ENCODE measurements at places on chromosomes 2 and 18.
A peak's percentile ranks its signal among the peaks of the same experiment; 100 is the strongest.

- DNase-seq, result no peak
Observed at GRCh38 chr2:191435141-191435540, 189.9 kb downstream of the MYO1B start.

DNA sequence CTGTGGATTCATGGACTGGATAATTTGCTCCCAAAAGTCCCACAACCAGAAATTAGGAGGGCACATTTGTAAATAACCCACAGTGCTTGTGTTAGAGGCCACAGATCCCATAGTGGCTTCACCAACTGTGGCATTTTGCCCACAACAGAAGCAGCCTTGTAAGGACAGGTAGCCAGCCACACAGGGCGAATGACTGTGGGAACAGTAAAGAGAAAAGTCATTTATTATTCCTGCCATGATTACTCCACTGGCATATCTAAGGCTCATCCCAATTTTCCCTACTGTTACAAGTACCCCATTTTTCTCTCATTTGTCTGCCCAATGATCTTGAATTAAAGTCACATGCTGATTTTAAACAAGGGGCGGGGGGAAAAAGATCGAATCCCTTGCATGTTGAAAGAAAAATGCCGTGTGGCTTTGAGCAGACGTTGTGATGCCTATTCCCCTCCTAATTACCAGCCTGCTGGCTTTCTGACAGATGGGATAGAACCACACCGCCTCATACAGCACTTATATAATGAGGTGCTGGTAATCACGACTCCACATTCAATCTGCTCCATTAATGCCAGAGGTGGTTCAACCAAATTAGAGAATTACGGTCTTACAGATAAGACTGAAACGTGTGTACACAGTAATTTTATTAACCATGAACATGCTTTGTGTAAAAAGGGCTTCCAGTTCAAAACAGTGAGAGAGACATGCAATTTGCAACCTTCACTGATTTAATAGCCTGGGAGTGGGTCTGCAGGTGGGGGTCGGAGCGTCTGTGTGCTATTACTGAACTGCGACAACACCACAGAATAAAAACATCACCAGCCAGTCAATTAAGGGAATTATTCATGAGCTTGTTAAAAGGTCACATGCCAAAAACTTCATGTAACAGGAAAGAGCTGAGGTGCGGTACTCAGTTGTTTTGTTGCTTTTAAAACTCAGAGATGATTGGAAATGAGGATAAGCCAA lies 196.0 kb downstream of the TMEM163 start:
- DNase-seq, result no peak

DNA sequence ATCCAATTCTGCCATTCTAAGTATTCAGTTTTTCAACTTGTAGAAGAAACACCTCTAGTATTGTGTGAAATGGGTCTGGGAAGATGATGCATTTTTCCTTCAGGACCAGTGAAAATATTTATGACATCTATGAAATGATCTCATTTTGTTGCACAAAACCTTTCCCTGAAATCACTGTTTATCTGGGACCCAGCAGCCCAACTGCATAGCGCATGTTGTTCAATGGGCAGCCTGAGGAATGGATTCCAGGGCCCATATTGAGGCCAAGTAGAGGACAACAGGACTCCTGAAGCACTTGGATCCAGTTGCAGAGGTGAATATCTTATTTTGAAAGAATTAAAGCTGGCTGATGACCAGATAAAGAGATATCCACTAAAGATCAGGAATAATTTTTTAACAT lies 7.3 kb downstream of the RBMS1 start:
- no peak for DNase-seq

DNA sequence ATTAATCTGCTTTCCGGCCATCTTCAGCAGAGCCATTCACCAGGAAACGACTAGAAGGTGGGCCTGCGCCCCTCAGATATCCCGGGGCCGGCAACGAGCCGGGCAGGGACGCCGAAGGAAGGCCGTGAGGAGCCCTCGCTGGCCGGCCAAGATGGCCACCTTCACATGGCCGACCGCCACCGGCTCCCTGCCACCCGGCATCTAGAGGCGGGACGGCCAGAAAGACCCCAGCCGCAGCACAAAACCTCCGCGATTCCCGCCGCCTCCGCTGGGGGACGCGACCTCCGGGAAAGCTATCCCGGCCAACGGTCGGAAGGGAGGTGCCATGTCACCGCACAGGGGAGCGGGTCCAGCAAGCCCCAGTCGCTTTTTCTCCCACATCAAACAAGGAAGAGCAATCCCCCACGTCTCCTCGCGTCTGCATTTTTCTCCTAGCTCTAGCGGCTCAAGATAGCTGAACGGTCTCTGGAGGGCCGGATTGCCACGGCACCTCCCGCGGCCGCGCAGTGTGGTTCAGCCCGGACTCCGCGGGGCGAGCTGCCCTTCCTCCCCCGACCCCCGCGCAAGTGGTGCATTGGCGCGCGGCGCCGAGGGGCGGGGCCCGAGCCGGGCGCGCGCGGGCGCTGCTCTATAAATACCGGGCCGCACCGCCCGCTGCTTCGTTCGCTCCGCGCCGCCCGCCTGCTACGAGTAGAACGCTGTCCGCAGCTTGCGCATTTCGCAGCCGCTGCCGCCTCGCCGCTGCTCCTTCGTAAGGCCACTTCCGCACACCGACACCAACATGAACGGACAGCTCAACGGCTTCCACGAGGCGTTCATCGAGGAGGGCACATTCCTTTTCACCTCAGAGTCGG lies at the start of gene MAT2A:
Gene MAT2A (plus strand): TSS at position 662 of the 854 bp plus-strand sequence. CDS start 120 bp downstream, at position 782.
- DNase-seq, result peak; percentile 97

DNA sequence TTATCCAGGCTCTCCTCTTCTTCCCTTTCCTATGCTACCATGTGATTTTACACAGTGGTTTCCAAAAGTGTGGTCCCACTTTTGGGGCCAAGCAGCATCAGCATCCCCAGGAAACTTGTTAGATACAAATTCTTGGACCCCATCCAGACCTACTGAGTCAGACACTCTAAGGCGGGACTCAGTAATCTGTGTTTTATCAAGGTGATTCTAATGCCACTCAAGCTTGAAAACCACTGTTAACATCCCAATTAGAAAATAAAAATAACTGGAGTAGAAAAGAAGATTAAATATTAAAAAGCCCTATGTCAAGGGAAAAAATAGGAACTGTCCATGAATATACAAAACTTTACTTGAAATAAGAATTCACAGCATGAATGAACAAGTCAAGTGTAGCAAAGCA lies 10.8 kb downstream of the DSG2 start:
- no peak for DNase-seq

DNA sequence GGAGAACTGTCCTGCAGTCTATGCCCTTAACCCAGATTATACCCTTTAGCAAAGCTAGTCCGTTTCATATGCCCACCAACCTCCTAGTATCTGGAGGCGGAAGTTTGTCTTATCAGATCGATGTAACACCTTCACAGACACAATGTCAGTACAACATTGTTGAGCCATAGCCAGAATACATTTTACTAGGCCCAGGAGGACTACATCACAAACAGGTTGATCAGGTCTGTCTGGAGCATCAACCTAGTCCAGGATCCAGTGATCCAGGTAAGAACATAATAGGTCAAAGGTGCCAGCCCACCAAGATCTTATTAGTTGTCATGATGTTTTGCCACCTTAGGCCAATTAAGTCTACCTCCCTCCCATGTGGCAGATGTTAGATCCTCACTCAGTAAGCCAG lies 2.0 kb upstream of the TPRKB start:
- DNase-seq, result no peak

GRCh38 chr2:118577202-118577601 lies 270.2 kb downstream of the EN1 start:
- DNase-seq, result peak; percentile 45

DNA sequence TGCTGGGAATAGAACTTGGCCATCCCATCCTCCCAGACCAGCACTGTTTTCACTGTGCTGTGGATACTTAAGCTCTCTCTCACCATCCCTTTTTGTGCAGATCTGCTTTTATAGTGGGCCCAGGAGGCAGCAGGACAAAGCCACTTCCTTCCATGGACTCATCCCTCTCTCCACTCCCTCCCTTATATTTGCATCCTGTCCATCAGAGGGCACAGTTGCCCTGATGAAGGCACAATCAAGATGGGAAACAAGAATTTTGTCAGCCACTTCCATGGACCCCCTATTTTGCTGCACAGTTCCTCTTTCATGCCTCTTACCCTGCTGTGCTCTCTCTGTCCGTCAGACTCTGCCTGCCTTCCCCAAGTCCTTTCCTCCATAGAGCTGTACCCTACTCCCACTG lies 338.7 kb downstream of the HRH4 start:
- no peak for DNase-seq

DNA sequence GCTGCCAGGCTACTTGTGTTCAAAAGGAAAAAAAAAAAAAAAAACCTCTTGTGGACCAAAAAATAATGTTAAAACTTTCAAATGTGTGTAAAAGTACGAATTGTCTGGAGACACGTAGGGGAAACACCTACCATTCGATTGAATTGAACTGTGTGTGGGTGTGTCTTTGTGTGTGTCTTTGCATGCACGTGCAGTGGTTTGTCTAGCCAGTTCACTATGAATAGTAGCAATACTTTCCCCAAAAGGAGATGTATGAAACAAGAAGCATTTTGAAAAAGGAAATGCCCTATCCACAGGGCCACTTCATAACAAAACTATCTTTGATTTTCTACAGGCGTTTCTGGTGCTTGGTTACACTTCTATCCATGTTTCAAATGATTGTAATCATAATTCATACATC lies 186.8 kb downstream of the RPRM start:
- DNase-seq, result no peak

DNA sequence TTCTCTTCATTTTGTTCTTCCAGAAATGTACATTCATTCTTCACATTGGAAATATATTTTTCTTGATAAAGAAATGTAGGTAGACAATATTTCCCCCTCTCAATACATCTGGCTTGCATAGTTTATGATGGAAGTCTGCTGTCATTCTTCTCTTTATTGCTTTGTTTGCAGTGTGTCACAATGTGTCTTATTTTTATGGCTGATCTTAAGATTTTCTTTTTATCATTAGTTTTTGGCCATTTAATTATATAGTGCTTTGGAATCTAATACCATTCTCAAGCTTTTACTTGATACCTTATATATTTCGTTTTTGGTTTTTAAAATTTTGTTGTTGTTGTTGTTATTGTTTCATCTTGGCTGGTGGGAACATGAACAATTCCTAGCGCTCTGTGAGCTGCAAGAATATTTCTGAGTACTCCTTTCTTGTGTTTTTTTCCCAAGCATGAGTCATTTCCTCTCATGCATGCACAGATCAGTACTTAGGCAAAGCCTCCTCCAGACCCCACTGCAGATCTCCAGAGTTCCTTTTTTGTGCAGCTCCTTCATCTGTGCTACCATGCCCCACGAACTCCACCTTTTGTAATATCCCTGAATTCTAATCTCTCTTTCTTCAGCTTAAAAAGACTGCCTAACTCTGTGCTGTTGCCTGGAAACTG lies 13.7 kb upstream of the MMADHC start:
- DNase-seq, result peak; percentile 13

DNA sequence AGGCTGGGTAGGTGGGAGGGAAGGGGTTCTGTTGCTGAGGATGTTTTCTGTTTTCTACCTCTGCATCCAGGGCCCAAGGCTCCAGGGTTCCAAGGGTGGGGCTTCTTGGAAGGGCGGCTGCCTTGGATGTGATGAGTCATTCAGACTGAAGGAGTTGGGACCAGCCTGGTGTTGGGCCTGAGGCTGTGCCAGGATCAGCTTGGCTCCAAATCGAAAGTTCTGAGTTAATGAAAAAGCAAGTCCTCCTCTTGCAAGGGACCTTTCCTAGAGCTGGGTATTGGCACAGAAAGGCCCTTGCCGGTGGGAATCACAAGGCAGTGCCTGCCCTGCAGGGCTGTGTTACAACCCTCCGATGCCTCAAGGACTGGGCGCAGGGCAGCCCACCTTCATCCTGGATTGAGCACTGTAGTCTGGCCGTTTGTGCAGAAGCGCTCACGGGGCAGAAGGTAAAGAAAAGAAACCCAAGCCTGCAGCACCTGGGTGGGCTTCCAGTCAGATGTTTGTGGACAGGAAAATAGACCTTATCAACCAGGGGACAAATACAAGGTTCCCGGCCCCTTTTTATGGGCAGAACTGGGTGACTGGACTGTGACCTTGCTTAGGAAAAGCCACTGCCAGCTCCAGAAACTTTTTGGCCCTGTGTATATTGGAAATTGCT lies 52.5 kb upstream of the MCFD2 start:
- peak; percentile 93 for DNase-seq

- no peak for DNase-seq
Observed at GRCh38 chr2:74290066-74290465, 53.1 kb downstream of the SLC4A5 start.

- DNase-seq, result no peak
Observed at GRCh38 chr2:6993229-6993640, 76.0 kb downstream of the RNF144A start.

GRCh38 chr18:24934258-24934932 lies 417.6 kb downstream of the ZNF521 start:
- no peak for DNase-seq

- DNase-seq, result no peak
Observed at GRCh38 chr2:3343012-3343411, 34.6 kb downstream of the EIPR1 start.

DNA sequence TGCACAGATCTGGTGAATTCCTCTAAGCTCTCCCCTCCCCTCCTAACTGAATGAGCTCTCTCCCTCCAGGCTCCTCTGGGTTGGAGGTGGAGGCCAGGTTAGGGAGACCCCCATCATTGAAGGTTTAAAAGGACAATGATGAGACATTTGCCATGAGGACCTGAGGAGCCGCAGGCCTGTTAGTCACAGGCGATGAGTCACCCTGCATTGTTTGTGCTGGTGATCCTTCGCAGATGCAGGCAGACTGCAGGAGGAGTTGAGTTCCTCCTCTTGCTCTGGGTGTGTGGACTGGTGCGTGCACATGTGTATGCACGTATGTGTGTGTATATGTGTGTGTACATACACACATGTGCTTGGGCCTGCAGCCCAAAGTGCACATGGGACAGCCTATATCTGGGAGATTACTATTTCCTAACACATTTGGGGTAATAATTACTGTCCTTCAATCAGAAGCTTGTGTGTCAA lies 42.0 kb downstream of the MCFD2 start:
- DNase-seq, result peak; percentile 90

- no peak for DNase-seq
Observed at GRCh38 chr2:72130659-72131360, 16.9 kb downstream of the CYP26B1 start.

DNA sequence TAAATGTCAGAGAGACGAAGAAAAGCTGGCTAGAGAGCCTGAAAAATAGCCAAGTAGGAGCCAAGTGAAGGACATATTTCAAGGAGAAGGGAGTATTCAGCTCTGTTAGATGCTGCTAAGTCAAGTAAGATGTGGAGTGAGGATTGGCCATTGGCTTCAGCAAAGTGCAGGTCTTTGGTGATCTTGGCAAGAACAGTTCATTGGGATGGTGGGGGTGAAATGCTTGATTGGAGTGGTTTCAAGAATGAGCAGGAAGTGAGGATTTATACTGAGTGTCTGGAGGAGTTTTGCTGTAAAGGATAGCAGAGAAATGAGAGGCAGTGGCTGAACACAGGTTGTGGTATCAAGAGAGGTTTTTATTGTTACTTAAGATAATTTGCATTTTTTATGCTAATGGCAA lies 139.7 kb downstream of the PRPF40A start:
- DNase-seq, result no peak

- no peak for DNase-seq
Observed at GRCh38 chr2:189544318-189545042, 36.1 kb downstream of the SLC40A1 start.

DNA sequence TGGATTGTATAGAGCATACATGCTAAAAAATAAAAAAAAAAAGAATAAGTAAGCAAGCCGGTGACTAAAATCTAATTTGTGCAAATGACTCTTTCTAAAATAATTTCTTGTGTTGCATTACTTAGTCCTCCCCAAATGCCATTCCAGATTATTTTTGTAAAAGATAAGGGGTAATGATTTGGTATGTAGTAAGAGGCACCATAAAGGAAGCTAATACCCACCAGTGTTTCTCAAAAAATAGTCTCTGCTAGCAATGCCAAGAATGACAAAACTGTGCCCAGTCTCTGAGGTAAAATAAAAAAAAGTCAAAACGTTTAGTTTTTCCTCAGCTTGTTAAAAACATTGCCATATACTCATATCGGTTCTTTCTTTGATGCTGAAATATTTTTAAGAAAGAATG lies 2.7 kb downstream of the METTL5 start:
- no peak for DNase-seq

All from AG20443 (cell line).